ENCODE measurements at places on chromosomes 1 and 21.

GRCh38 chr1:195733826-195734225 is 874.4 kb downstream of the KCNT2 start:
- no peak for DNase-seq

DNA sequence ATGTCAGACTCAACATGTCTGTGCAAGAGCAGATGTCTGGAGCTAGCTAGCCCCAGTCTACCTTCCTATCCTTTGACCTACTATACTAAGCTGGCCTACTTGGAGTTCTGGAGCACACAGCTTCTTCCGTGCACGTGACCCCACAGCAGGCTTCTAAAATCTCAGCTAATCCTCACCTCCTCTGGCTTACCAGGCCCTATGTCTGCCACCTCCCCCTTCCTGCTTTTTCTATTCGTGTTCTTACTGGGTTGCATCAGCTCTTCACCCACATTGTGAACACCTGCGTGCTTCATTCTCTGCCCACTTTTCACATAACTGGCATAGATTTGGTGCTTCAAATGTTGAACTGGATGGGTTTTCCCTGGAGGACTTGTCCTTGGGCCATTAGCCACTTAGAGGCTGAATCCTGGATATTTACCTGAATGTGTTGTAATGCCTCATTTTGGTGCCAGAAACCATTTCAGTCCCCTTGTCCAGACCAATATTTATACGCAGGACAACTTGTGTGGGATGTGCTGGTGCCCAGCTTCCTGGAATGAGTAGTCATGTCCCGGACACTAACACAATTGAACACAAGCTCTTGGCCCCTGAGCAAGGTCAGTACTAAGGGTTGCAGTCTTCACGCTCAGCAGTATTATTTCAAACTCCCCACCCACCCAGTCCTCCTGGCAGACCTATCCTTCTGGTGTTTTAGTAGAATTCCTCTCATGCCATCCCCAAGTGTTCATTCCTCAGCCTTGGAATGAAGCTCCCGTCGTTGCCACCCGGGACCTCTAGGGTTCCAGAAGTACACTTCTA is 24.0 kb downstream of the TENT5C start:
- DNase-seq, result no peak

- DNase-seq, result no peak
These were observed 124.5 kb upstream of the DPYD start for GRCh38 chr1:98045211-98045766.

DNA sequence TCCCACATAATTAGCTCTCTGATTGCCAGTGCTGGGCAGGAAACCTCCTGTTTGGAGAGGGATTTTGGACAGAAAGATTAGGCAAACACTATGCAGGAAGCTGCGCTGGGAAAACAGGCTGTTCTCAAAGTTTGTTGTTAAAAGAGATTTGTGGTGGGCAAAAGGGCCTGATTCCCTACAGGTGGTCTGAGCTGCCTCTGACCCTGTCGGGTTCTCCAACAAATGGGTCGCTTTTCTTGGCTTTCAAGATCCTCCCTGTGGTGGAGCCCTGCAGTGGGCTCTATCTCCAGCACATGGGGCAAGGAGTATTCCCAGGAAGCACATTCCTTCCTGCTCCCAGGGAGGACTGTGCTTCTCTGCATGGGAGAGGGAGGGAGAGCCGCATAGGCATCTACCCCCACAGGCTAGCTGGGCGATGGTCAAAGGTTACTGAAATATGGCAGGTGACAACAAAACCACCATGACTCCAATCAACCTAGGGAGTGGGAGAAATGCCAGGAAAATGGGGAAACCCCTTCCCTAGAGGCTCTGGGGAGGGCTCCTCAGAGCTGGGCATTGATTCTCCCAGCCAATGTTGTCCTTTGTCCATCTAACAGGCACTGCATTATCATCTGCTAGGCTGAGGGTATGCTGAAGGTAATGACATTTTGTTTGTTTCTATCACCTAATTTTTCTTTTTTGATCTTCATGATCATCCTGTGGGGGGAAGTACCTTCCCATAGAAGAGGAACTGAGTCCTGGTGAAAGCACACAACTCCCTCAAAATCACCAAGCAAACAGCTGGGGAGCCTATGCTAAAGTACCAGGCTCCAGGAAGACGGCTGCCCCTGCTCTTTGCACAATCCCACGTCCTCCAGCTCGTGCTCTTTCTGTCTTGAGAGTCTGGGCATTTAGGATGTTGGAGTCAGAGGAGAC is 85.3 kb downstream of the PLXNA2 start:
- peak; percentile 72 for DNase-seq

- DNase-seq, result no peak
These were observed 41.5 kb upstream of the SYNC start for GRCh38 chr1:32744071-32744425.

DNA sequence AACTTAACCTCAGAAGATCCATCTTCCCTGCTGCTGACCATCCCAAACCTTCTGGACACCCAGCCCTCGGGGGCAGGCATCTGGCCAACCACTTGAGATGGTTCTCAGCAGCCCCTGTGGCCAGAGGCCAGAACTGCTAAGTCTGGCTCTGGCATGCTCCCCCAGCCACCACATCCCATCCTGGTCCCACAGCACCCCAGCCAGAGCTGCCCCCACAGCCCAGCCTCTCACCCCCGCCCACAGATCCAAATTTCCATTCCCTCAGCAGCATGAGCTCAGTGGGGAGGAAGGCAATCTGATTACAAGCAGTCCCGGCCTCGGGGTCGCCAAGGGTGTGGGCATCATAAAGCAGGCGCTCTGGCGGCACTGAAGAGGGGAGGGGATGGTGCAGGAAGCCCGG is 45.6 kb downstream of the GLIS1 start:
- no peak for DNase-seq
